ENCODE measurements at places on chromosomes 11 and 22.

DNA sequence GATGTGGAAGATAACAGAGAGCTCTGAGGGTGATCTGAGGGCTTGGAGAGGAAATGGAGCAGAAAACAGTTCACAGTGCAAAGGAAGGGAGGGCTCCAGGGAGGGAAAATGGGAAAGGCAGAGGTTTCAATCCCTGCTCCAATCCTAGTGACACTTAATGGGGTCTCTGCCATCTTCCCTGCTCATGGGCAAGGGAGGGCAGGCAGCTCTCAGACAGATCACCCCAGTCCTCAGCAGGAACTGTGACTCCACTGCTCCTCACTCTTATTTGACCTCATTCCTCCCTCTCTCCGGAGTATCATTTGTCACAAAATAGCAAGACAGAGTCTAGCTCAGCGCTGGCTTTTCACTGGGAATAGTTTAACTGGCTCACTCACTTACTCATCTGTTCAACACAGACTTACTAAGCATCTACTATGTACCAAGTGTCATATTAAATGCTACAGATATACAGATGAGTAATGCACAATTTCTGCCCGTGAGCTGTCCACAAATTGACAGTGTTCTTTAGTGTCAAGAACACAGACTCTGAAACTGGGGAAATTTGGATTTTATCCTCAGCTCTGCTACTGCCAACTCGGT, 817.4 kb downstream of the OPCML start:
- no peak for DNase-seq

GRCh38 chr11:122159173-122159721, 43.2 kb upstream of the BLID start:
- no peak for DNase-seq

DNA sequence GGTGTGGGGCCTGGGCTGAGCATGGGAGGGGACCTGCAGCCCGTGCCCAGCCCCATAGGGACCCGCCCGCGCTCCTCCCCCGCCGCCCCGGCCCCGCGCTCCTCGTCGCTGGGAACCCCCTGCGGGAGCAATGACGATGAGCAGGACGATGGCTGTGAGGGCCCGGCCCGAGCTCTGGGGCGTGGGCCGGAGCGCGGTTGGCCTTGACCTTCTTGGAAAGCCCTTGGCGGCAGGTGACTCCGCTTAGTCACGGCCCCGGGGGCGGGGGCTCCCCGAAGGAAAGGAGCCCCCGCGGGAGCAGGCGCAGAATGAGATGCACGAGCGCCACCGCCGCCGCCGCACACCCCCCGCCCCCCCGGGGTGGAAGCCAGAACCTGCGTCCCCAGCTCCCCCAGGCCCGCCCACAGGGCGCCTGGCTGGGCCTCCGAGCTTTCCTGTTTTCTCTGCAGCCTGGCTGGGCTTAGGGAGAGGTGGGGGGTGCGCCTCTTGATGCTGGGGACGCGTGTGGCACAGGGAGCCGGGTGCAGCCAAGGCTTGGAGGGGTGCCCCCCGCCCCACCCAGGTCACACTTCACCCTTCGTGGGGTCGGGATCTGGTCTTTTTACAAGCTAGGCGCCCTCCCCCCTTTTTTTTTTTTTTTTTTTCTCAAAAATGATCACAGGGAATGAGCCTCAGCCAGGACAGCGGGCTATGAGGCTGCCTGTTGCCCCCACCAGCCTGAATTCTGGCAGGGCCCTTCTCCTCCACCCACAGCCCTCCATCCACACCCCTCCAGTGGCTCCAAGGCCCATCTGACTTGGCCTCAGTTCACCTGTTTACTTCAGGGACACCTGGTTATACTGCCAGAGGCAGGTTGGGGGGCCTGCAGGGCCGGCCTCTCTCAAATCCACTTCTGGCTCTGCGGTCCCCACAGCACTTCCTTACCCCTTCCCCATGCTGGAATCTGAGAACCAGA, 17.9 kb downstream of the CRELD2 start:
- DNase-seq: peak; percentile 98

DNA sequence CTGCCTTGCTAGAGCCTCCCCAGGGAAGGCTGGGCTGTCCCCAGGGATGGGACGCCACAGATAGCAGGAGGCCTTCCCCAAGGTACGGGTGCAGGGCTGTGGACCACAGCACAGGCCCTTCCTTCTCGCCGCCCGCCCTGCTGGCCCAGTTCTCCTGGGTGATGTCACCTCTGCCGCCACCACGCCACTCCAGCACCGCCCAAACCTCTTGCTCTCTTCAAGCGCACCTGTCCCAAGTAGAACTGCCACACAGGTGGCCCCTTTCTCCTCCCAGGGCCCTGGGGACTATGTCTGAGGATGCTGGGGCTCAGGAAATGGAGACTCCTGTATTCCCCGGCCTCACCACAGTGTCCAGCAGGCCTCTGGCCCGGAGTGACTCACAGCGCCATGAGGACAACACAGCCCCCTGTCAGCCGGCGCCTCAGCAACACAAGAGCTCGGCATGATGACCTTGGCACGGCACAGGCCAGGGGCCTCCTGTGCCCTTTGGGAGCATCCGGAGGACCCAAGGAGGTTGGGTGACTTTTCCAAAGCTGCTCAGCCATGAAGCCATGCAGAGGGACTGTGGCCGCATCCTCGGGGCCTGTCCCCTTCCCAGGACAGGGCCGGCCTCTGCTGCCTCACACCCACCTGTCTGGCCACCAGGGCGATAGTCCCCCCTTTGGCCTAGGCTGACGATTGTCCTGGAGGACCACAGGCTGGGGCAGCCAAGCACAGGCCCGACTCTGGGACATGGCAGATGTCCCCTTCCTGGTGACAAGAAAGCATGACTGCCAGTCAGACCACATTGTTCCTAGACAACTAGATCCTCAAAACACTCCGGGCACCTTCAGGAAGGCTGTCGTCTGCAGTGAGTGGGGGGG, 1023.5 kb downstream of the BRD1 start:
- DNase-seq: no peak

- DNase-seq: no peak
These were observed 138.9 kb downstream of the MN1 start for GRCh38 chr22:27662359-27663301.

DNA sequence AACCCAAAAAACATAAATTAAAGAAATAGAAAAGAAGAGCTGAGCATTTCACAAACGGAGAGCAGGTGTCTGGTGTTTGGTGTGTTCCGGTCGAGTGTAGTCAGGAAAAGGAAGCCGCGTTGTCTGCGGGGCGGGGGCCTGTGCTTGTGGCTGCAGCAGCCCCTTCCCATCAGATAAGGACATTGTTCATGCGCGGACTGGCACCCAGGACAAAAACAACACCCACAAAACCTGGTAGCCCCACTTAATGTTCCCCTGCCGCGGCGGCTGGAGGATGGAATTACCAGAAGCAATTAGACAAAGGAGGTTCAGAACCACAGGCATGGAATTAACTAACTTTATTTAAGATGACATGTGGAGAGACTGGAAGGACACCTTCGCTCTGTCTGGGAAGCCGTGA, 29.9 kb downstream of the KRTAP5-5 start:
- no peak for DNase-seq

DNA sequence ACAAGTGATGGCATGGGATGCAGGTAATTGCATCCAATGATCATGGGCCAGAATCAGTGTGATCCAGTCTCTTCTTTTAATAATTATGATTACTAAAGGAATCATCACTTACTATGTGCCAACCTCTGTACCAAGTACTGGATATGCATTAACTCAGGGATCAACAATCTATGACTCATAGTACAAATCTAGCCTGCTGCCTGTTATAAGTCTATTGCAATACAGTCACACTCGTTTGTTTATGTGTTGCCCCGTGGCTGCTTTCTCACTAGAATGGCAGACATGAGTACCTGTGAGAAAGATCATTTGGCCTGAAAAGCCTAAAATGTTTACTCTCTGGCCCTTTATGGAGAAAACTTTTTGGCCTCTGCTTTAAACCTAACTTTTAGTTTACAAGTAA, 45.0 kb downstream of the OR6Q1 start:
- no peak for DNase-seq

DNA sequence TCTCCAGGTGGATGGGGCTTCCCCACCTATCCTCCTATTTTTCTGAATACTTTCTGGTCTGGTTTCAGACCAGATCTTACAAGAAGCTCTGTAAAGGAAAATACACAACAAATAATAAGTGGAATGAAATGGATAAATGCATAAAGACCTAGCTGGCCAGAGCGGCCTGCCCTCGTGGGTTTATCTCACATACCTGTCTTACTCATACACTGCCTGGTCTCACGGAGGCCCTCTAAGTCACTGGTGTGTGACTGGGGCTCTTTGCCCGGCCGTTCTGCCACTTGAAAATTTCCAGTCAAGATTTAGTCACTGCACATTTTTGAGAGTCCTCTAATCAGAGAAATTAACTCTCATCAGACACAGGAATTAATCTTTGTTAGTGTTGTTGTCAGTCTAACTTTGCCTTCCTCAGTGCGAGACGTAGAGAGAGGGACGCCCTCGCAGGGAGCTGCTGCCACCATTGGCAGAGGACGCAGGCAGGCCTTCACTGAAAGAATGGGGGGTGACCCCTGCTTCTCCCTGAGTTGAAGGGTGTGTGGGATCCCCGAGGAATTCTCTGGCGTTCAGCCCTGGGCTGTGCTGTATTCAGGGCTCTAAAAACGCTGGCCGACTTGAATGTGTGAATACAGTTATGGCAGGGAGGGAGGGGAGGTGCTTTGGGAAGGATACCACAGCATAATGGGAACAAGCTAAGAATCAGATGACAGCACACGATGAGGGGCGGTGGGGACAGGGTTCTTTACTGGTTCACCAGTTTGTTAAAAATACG, 46.3 kb upstream of the CADM1 start:
- DNase-seq: no peak

GRCh38 chr11:35893796-35894475, 49.9 kb upstream of the LDLRAD3 start:
- no peak for DNase-seq

DNA sequence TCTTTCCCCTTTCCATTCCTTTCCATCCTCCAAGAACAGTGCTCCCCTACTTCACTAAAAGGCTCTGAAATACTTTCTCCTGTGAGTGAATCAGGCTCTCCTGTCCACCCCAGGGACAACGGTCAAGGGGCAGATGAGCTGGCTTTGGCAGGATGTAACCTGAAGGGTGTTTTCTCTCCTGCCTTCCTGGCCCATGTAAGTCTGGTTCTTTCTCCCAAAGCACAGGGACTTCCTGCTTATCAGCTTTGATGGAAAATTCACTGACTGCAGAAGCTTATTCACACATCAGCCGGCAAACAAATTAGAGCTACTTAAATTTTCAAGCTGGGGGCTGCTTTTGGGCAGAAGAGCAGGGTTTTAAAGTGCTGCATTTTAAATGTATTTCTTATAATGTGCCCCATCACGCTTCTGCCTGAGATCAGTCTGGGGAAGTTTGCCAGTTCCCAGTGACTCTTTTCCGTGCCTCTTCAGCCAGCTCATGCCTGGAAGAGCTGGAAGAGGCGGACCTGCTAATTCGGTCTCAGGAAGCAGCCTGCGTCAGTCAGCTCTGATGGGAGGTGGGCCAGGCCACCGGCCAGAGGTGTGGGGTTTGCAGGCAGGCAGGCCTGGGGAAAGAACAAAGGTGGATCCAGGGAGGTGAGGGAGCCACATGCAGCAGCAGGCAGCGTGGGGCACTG, 140.4 kb upstream of the TBCEL start:
- DNase-seq: no peak

DNA sequence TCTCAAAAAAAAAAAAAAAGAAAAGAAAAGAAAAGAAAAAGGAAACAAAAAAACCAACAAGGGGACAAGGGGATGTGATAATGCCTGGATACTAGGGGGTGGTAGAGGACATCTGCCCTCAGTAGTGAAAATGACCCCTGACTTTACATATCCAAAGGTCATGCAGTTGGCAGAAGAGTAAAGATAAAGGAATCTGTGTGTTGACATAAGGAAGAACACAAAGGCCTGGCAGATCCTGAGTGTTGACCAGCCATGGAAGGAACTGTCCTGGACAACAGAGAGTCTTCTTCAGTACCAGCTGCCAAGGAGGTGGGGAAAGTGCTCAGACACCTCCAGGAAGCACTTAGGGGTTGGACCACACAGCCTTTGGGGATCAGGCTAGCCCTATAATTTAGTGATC, 12.6 kb downstream of the SLC43A1 start:
- DNase-seq: no peak

DNA sequence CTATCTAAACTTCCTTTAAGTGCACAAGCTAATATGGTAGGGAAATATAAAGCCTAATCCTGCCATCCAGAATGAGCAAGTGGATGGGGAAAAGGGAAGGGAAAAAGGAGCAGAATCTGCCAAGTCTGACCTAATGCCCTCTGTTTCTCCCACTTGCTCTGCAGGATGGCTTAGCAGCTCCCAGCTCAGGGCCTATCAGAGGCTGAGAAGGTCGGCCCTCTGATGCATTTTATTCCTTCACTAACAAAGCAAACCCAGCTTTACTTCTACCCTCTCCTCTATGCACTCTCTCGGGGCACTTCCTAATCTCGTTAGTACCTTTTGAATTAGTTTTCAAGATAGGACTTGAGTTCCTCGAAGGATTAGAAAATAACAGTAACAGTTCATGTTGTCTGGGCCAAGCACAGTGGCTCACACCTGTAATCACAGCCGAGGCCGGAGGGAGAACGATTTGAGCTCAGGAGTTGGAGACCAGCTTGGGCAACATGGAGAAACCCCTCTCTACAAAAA, 9.9 kb upstream of the OR51V1 start:
- no peak for DNase-seq

Measured in stimulated activated CD4-positive, alpha-beta T cell treated with anti-CD3 and anti-CD28 coated beads, Interleukin-4, amount 100 ng/mL, for 1 hour (primary cell).